Activated naive CD4-positive, alpha-beta T cell treated with anti-CD3 and anti-CD28 coated beads, Interleukin-2, amount 50 U/mL, for 16 hours (primary cell): ENCODE measurements at places on chromosomes 6 and 20.
A peak's percentile ranks its signal among the peaks of the same experiment; 100 is the strongest.

GRCh38 chr6:167791091-167791779, 35.5 kb upstream of the AFDN start:
- no peak for DNase-seq

GRCh38 chr20:23143986-23144690, 58.0 kb upstream of the CD93 start:
- DNase-seq, result no peak

DNA sequence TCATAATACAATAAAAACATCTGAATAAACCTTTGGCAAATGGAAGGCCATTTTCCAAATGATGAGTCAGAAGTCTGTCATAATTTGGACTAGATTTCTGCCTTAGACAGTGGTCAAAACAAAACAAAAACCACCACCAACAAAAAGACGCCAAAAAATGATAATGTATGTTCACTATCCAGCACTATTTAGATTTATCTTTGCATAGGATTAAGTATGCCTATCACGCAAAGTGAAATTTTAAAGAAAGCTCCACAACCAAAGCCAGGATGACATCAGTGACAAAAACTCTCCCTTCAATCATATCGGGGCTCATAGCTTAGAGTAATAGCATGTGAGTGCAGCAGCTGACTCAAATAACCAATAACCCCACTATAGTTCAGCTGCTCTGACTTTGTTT, 201.9 kb downstream of the MOXD1 start:
- no peak for DNase-seq

DNA sequence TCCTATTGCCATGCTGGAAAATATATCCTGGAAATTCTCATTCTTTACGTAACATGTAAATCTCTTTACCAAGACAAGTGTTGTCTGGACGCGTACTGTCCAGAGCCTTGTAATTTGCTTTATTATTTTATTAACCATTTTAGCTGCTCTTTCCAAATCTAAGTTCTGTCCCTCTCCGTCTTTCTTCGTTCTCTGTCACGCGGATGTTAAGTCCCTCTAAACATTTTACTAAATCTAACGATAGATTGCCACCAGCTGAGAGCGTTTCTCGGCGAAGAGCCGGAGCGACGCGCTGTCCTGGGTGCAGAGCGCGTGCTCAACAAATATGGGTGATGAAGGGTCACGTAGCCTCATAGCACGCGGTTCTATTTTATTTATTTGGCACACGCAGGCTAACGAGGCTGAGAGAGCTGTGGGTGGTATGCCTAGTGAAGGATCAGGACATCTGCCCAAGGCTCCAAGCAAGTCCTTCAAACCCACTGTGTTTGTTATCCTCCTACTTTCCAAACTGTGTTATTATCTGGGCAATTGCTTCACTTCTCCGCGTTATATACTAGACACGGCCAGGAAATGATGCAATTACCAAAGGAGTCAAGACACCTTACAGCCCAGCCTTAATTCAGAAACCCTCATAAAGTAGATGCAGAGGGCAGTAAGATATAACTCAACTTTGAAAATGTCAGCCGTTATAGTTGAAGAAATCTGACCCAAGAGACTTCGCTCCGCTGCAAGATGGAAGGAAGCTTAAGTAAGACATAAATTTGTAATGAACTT, 10.0 kb upstream of the NCOA7 start:
- DNase-seq, result peak; percentile 61

- DNase-seq, result no peak
Observed at GRCh38 chr6:130524552-130524951, 158.7 kb downstream of the TMEM200A start.

GRCh38 chr6:157814883-157815282, 8.2 kb upstream of the SNX9 start:
- DNase-seq, result no peak

DNA sequence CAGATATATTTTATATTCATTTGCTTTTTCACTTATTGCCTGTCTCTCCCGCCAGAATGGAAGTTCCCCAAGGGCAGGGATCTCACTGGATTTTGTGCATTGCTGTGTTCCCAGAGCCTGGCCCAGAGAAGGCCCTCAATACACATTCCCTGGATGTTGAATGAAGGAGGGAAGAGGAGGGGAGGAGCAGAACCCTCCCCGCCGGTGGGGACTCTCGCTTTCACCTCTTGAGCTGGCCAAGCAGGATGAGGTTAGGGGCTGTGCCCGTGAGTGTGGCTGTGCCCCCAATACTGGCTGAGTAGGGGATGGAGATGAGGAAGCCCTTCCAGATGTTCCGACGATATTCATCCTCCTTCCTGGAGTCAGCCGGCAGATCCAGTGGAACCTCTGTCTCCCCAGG, 45.5 kb upstream of the OCSTAMP start:
- no peak for DNase-seq

GRCh38 chr6:35093118-35093445, 48.1 kb downstream of the TCP11 start:
- no peak for DNase-seq

GRCh38 chr6:156437121-156437879, 339.9 kb upstream of the ARID1B start:
- no peak for DNase-seq

- DNase-seq, result no peak
Observed at GRCh38 chr20:5657190-5657875, 92.9 kb upstream of the SHLD1 start.

GRCh38 chr6:26043384-26044139, 43.7 kb upstream of the HFE start:
- DNase-seq, result peak; percentile 47

- DNase-seq, result no peak
Observed at GRCh38 chr6:47286301-47286700, 23.4 kb downstream of the TNFRSF21 start.

GRCh38 chr20:51128198-51128597, 105.3 kb upstream of the KCNG1 start:
- no peak for DNase-seq

DNA sequence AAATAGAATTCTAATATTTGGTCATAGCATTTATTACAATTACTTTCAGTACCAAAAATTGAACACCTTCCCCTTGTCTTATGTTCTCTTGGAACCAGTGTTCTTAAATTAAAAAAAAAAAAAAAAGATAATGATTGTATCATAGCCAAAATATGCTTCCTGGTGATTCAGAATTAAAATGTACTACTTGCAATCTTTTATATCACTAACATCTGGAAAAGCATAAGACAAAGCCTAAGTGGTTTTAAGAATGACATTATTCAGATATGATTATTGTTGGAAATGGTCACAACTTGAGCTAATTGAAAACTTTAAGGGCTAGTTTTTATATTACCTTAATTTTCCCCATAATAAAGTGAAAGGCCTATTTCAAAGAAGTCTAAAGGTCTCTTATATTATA, 493.3 kb upstream of the MARCKS start:
- no peak for DNase-seq

DNA sequence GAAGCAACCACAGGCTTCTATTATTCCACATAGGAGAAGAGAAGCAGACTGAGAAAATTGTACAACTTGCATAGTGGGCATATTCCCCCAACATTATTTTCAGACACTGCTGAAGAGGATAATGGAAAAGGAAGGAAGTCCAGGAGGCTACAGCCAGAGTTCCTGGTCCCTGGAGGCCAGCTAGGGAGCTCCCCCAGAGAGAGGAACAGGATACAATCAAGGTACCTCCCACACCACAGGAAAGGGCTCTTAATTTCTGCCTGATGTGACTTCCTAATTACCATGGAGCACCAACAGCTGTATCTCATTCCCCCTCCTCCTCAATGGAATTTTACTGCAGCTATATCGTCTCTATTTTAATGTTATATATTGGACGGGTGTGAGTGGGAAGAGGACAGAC, 594.3 kb upstream of the NRSN1 start:
- no peak for DNase-seq

DNA sequence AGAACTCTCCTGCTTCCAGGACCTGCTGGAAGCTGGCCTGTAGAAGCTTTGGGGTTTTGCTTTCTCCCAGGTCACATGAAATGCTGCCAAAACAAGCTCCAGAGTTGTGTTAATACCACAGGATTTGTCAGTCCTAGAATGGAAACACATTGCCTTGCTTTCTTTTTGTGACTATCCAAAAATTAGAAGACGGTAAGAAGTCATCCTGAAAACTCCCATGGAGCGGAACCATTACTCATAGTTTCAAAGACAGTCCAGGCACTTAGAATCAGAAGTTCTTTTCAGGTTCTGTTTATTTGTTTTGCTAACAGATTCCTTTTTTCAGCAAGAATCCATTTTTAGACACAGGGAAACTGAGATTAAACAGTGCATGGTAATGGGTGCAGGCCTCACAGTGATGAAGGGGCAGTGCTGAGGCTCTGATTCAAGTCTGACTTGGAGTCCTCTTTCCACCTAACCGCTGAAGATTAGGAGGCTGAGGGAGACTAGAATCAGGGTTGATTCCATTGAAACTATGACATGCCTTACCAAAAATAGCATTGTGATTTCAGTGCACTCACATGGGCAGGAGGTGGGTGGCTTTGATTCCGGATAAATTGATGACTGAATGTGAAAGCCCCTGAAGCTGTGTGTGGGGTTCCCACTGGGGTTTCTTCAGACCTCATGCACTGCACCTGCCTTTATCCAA, 72.2 kb upstream of the NAA20 start:
- no peak for DNase-seq

- DNase-seq, result no peak
Observed at GRCh38 chr6:23181356-23182110, 612.2 kb downstream of the HDGFL1 start.

DNA sequence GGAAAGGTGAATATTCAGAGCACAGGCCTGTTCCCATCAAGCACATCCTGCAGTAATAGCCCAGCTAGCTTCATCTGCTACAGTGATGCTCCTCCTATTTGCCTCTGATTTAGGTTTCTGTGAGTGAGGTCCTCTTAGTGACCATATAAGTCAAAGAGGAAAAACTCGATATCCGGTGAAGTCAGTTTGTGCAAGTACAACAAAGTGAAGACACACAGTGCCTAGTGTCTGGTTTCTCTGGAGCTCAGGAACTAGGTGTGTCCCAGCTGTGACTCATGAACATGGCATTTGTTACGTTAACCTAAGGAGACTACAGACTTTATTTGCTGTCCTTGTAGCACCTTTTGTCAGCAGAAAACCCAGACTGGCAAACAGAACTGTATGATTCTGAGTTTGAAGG, 33.9 kb downstream of the EDN1 start:
- no peak for DNase-seq

DNA sequence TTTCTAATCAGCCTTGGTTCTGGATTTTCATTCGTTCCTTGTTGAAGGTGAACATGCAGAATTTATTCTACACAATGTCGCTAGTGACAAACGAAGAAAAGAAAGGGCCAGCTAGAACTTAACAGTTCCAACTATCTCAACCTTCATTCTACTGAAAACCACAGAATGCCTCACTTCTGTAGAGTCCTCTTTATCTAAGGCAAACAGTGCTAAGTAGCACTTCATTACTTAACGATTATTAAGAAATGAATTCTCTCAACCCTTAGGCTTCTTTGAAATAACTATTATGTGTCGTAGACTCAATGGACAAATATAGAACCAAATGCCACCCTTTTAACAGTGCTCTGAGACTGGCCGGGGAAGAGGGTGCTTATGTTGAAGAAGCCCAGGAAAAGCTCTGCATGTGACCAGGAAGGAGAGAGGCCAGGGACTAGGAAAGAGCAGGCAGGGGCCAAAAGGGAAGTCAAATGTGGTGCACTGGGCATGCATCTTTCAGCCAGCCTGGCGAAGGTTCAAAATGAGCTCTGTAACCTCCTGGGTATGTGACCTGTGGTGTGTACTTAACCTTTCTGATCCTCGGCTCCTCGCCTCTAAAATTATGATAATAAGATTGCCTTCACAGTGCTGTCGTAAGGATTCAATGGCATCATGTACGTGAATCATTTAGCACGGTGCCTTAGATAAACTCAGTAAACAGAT, 55.4 kb upstream of the BMP2 start:
- DNase-seq, result no peak

DNA sequence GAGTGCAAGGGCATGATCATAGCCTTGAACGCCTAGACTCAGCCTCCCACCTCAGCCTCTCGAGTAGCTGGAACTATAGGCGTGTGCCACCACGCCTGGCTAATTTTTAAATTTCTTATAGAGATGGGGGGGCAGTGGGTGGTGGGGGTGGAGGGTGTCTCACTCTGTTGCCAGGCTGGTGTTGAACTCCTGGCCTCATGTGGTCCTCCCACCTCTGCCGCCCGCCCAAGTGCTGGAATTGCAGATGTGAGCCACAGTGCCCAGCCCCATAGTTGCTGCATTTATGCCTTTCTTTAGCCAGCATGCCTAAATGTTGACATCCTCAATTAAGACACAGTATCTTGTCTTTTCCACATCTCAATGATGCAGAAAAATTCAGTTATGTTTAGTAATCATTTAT, 171.1 kb downstream of the ARID1B start:
- no peak for DNase-seq

- no peak for DNase-seq
Observed at GRCh38 chr6:149246691-149247384, 70.7 kb upstream of the TAB2 start.

GRCh38 chr6:117397536-117398227, 28.1 kb downstream of the ROS1 start:
- DNase-seq, result no peak

DNA sequence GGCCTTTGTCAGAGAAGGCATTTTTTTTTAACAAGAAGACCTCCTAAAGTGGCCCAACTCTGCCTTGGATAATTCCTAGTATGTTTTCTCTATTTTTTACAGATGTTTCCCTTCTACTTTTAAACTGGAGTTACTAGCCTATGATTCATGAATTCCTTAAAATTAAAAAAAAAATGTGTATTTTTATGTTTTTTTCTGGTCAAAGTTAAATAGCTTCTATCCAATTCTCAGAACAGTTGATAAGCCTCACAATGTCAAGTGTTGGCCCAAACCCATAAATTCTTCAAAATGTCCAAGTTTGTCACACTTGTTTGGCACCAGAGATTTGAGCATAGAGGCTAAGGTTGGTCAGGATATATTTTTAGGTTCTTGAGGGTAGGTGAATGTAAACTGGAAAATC, 64.0 kb downstream of the JAG1 start:
- DNase-seq, result no peak

GRCh38 chr20:39563349-39563748, 601.2 kb downstream of the DHX35 start:
- DNase-seq, result no peak

- no peak for DNase-seq
Observed at GRCh38 chr6:28824793-28825731, 98.7 kb downstream of the TRIM27 start.

DNA sequence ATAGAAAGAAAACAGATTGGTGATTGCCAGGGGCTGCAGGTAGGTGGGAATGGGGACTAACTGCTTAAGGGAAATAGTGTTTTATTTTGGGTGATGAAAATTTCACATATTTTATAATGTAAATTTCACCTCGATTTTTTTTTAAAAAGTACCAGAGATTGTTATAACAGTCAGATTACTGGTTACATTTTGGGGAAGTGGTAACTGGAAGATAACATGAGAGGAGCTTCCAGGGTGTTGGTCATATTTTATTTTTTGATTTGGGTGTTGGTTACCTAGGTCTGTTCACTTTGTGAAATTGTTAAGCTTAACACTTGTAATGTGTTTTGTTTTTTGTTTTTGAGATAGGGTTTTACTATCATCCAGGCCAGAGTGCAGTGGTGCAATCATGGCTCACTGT, 17.2 kb upstream of the CRIP3 start:
- DNase-seq, result no peak

- no peak for DNase-seq
Observed at GRCh38 chr6:117307655-117308054, 42.3 kb downstream of the VGLL2 start.

- DNase-seq, result no peak
Observed at GRCh38 chr6:148465670-148466069, 123.0 kb downstream of the SASH1 start.
